Stimulated activated CD4-positive, alpha-beta T cell treated with anti-CD3 and anti-CD28 coated beads, TNF-alpha, amount 100 ng/mL, for 24 hours (primary cell): ENCODE measurements at places on chromosomes 6 and 20.

DNA sequence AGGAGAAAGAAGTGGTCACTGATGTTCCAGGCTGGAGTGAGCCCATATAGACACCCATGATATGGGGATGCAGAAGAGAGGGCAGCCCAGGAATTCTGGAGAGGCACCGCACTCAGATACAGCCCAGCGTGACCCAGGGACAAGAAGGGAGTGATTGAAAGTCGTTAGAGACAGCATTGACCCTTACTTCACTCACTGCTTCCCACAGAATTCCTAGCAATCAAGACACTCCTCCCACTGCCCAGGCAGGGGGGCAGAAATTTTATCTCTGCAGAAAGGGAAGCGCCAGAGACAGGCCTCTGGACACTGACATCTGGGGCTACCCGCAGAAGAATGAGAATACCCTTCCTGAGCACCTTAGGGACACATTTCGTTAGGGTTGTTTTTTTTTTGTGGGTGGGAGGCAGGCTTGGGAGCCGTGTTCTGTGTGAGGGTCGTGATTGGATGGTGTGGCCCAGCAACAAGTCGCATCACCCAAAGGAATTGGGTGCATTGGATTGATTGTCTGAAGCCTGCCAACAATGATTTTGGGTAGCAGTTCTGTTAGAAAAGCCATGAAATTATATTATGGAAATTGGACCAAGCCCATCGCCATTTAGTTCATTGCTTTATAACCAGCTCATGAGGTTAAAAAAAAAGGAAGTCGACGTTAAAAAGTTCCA is 45.9 kb upstream of the MAP3K4 start:
- no peak for DNase-seq

GRCh38 chr6:115310156-115310555 is 750.5 kb downstream of the FRK start:
- DNase-seq, result no peak

- peak; percentile 92 for DNase-seq
Measured at GRCh38 chr6:26532699-26533531, 5.3 kb upstream of the HMGN4 start.

DNA sequence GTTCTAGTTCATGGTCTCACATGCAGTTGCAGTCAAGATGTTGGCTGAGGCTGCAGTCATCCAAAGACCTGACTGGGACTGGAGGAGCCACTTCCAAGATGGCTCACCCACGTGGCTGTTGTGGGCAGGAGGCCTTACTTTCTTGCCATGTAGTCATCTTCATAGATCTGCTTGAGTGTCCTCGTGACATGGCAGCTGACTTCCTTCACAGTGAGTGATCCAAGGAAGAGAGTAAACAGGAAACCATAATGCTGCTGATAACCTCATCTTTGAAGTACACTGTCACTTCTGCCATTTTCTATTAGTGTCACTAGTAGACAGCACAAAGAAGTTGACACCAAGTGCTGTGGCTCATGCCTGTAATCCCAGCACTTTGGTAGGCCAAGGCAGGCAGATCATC is 40.1 kb upstream of the AKIRIN2 start:
- DNase-seq, result peak; percentile 24

DNA sequence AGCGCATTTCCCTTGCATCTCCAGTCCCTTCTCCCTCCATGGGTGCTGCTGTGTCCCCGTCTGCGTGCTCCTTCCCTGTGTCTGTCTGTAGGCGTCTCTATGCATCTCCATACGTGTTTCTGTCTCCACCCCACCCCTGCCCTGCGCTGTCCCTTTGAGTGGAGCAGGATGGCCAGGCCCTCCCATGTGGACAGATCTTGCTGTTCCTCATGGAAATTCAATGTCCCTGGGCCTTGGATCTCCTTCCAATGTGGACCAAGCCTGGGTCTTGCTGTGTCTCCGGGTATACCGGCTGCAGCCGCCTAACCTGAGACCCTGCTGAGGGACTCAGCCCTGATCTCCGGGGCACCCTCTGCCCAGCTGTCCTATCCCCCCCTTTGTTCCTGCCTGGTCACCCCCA is 172.7 kb downstream of the BMP7 start:
- no peak for DNase-seq

DNA sequence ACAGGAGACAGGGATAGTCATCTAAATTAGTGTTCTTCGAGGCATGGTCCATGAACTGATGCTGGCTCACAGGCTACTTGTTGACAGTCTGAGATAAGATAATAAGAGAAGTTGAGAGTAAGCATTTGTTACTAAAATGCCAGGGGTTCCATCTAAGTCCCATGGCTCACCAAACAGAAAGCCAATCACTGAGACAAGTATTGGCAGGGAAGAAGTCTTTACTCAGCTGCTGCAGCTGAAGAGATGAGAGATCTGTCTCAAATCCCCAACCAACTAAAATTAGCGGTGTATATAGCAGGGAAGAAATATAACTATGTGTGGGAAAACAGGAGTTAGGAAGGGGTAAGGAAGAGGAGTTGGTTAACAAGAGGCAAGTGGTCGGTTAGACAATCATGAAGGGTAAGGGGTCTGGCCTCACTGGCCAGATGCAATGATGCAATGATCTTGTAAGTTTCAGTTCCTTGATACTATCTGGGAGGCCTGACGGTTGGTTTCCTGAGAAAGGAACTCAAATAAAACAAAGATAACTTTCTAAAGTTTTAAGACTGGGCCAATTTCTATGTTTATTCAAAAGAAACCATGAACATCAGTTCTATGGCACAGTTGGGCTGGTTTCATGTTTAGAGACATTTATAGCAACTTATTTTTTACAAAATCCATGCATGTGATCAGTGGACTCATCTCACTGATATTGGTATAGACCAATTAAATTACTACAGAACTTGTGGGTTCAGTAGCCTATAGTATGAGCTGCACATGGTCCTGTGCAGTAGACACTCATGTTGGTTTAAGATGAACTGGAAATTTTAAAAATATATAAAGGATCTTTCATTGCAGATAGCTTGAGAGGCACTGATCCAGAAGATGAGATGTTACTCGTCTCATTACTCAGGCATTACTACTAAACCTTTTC is 9.9 kb upstream of the HEBP2 start:
- no peak for DNase-seq

GRCh38 chr6:925656-926213 is 232.8 kb upstream of the EXOC2 start:
- no peak for DNase-seq

- DNase-seq, result no peak
Measured at GRCh38 chr6:161215876-161216615, 57.8 kb downstream of the AGPAT4 start.

DNA sequence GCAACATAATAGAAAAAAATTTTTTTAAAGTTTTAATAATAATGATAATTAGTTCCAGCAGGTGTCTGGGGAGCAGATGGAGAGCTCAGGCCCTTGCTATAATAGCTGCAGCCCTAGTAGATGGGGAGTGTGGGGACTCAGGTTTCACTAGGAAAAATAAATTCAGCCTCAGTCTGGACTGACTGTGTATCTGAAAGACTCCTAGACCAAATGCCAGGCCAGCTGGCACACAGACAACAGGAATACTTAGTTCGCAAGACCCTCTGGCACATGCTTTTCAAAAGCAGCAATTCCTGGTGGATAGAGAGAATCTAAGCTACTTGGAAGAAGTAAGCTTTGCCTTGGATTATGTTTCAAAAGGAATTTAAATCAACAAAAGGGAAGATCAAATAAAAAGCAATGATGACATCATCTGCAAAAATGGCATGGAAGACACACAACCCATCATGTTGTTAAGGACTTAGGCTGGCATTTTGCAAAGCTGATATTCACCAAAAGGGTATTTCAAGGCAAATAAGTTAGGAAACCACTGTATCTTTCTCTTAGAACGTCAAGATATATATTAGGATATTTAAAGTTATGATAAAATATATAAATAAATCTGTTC is 107.8 kb downstream of the RNGTT start:
- DNase-seq, result no peak

DNA sequence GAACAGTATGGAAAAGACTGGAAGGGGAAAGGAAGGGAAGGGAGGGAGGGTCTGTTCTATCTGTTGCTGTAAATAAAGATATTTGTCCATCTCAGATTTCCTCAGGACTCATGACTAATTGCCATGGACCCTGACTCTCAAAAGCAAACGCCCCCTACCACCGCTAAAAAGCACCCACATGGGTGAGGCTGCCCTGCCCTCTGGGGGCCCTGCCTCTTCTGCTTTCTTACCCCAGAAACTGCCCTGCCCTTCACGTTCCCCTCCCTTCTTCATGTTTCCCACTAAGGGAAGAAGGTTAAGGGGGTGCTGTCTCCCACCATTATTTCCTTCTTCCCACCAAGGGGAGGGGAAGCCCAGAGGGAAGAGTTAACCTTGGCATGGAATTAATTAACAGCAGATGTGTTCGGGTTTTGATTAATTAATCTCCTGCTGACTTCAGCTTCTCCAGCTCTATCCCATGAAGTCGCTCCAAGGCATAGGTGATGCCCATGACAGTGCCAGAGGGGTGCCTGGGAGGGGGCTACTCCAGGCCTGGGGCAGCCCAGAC is 16.0 kb downstream of the MDFI start:
- no peak for DNase-seq

DNA sequence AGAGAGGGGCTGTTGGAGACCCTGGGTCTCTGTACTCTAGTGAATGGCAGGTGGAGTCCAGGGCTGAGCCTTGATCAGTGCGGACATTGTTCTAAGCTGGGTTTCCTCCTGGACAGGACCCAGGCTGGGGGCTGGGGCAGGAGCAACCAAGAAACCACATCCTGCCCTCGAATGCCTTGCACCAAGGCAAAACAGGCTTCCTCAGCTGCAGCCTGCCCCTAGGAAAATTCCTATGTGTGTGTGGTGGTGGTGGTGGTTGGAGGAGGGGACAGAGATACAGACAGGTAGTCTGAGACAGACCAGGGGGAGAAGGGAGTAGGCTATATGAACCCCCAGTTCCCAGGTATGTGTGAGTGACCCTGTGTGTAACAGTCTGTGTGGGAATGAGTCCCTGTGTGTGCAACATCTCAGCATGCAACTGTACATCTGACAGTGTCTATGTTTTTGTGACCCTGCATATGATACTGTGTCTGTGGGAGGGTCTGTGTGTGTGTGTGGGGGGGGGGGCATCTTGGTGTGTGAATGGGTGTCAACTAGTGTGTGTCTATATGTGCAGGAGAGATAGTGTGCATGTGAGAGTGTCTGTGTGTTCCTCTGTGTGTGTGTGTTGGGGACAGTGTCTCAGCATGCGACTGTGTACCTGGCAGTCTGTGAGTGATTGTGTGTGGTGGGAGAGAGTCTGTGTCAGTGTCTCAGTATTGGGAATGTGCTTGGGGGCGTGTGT is 3.0 kb downstream of the GLP1R start:
- no peak for DNase-seq

DNA sequence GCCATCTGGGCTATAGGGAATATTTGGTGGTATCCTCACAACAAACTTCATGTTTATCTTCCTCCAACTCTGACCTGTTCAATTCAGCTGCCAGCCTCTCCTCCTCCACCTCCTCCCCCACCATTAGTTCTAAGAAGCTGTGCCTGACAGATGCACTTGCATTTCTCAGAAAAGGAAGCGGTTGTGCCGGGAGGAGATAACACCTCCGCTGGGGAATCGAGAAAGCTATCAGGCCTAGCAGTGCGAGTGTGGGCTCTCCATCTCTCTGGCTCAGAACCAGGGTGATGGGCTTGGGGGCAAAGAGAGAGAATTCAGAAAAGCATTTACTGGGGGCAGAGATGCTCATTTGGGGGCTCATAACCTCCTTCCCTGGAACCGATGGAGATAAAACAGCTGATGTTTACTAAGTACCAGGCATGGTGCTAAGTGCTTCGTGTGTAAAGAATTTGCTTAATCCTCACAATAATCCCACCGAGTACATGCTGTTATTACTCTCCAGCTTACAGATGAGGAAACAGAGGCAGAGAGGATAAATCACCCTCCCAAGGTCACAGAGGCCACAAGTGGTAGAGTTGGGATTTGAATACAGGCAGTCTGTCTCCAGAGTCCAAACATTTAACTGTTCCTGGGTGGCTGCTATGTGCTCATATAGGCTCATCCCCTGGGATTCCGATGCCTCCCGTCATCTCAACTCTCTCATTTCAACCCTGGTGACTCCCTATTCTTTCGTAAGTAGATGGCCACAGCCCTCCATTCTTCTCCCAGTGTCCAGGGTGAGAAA is 38.3 kb downstream of the COX4I2 start:
- peak; percentile 37 for DNase-seq

DNA sequence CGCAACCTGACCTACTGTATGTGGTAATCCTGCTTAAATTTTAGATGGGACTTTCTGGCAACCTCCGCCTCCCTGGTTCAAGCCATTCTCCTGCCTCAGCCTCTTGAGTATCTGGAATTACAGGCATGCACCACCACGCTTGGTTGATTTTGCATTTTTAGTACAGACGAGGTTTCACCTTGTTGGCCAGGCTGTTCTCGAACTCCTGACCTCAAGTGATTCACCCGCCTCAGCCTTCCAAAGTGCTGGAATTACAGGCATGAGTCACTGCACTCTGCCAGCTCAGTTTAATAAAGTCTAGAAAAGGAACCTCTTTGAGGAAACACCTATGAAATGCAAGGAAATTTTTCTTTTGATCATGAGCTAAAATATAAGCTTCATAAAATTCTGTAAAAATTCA is 9.0 kb upstream of the PLCB4 start:
- DNase-seq, result no peak

- DNase-seq, result no peak
Measured at GRCh38 chr6:110999634-111000270, 17.9 kb downstream of the RPF2 start.

DNA sequence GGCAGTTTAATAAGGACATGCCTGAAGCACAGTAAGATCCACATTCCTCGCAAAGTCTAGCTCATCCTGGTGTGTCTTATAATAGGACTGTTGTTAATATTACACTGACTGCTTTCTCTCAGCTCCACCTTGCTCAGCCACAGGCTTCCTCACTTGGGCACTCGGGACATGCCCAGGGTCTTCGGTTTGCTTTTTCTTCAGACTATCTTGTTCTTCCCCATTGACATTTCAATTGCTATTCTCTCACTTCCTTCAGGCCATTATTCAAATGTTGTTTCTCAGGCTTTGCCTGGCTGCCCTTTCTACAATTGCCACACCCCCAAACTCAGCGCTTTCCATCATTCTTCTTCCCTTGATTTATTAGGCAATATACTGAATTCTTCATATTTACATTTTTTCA is 274.8 kb upstream of the RGS17 start:
- DNase-seq, result no peak

GRCh38 chr6:38632490-38632889 is 7.2 kb downstream of the BTBD9 start:
- no peak for DNase-seq

DNA sequence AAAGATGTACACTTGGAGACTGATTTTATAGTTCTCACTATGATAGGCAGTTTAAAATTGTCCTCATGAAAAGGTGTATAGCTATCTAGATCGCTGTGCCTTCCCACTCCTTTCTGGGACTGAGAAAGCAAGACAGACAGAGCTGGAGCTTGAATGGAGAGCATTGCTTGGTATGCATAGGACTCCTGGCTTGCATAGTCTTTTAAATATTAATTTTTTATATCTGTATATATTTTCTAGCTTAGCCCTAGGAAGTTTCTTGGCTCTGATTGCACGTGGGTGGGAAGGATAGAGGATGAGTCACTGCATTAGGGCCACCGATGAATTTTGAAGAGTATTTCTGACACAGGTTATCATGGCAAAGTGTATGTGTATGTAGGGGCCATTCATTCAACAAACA is 150.0 kb upstream of the SPACA1 start:
- no peak for DNase-seq

- DNase-seq, result no peak
Measured at GRCh38 chr20:63072991-63073737, 66.4 kb upstream of the BHLHE23 start.
